ENCODE measurements at places on chromosomes 3 and 15.
A peak's percentile ranks its signal among the peaks of the same experiment; 100 is the strongest.

- no peak for DNase-seq
Measured at GRCh38 chr3:161893972-161894371, 397.4 kb downstream of the OTOL1 start.

DNA sequence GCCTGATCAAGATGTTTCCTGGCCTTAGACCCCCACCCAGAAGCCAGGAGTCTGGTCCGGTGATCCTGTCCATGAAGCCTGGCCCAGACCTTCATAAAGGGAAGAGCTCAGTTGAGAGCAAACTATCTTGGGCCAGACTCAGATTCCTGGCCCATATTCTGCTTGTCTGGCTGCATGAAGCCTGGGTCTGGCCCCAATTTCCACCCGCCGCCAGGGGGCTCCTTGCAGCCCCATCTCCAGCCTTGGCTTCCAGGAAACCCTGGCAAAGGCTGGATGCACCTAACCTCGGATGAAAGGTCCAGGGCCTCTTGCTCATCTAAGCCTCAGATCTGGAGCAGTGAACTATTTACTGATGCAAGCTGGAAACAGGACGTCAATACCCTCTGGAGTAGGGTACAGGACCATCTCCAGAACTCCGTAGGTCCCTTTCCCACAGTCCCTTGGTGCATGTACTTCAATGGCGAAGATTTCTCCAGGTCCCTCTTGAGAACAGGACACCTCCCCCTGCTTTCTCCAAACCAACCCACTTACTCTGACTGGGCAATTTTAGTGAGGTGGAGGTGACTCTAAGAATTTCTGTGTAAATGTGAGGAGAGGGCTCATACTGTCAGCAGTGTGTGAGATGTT lies 5.6 kb downstream of the FOXL2 start:
- DNase-seq, result peak; percentile 9

GRCh38 chr15:96992817-96993216 lies 662.3 kb downstream of the NR2F2 start:
- no peak for DNase-seq

DNA sequence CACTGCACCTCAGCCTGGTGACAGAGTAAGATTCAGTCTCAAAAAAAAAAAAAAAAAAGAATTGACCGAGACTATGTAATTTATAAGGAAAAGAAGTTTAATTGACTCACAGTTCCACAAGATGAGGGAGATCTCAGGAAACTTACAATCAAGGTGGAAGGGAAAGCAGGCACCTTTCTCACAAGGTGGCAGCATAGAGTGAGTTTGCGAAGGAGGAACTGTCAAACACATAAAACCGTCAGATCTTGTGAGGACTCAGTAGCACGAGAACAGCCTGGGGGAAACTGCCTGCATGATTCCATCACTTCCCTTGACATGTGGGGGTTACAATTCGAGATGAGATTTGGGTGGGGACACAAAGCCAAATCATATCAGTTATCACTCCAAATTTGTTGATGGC lies 380.9 kb downstream of the EDEM1 start:
- no peak for DNase-seq

GRCh38 chr3:10937141-10937825 lies 55.3 kb upstream of the SLC6A1 start:
- no peak for DNase-seq

- DNase-seq, result no peak
Measured at GRCh38 chr15:76382987-76383728, 46.6 kb downstream of the ISL2 start.

DNA sequence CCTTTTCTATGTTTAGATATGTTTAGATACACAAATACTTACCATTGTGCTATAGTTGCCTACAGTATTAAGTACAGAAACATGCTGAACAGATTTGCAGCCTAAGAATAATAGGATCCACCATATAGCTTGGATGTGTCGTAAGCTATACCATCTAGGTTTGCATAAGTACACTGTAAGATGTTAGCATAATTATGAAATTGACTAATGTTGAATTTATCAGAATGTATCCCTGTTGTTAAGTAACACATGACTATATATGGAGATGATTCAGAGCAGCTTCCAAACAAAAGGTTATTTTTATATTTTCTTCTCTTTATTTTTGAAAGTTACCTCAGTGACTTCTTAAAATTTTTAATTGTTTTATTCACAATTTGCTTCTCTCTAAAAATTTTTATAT lies 2.4 kb downstream of the SLC28A2 start:
- no peak for DNase-seq

DNA sequence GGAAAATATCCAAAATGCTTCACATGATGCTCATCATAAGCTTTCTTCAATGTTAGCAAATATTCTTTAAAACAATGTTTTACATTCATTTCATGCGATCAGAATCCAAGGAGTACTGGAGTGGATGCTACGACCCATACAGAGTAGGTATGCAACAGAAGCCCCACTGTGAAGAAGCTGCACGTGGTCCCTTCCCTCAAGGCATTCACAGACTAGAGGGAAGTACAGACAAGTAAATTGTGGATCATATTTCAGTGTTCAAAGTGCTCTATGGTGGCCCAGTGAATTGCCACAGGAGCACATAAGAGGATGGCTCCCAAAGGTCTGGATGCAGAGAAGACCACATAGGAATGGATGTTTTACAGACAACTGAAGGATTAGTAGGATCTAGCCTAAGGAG lies 789.9 kb downstream of the IGSF11 start:
- DNase-seq, result no peak

GRCh38 chr3:186307594-186308221 lies 54.3 kb downstream of the DGKG start:
- DNase-seq, result no peak
